ENCODE measurements at places on chromosomes 11 and 22.

DNA sequence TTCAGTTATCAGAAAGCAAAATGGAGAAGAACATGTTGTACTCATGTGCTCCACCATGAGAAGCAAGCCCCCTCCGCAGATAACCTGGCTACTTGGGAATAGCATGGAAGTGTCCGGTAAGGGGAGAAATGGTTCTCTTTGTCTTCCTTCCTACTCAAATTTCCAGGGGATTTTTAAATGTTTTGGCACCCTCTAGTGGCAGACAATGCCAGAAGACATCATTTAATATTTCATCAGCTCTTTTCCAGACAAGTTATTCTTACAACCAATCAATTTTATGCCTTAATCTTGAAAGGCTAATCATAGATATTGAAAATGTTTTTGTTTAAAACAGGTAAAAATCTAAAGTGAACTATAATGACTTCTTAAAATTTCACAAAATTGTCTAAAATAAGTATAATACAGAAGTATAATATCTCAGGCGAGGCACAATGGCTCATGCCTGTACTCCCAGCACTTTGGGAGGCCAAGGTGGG is 15.7 kb downstream of the CRTAM start:
- no peak for DNase-seq

GRCh38 chr11:31809857-31810778 is 1.0 kb downstream of the PAX6 start:
- no peak for DNase-seq

DNA sequence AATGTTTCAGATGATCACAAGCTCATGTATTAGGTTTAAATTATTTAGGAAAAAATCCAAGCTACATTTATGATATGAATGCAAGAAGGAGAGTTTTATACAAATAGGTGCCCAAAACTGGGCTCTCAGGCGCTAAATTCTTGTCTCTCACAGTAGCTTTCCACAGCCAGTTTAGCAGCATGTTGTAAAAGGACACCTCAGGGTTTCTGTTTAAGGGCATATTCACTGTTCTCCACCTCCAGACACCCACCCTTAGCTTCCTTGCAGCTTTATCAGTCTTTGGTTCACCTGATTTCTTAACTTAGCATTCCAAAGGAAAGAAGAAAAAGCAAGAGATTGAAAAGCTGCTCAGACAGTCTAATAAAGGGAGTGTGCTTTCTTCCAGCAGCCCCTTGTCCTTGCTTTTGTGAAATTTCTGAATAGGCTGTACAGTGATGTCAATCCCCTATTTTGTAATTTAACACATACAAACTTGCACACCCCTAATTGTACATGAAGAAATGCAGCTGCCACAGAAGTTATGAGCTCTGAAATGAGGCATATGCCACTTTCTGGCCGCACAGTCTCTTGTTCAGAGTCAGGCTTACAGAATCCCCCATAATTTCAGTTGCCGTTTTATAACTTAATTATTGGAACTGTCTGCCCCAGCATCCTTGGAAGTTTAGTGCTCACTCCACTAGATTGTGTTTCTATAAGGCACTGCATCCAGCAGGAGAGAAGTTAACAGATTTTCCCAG is 262.1 kb downstream of the DDX10 start:
- no peak for DNase-seq

- DNase-seq: no peak
Observed at GRCh38 chr22:49590381-49590780, 237.3 kb downstream of the BRD1 start.

- DNase-seq: no peak
Observed at GRCh38 chr22:46971099-46971763, 208.8 kb downstream of the TBC1D22A start.

DNA sequence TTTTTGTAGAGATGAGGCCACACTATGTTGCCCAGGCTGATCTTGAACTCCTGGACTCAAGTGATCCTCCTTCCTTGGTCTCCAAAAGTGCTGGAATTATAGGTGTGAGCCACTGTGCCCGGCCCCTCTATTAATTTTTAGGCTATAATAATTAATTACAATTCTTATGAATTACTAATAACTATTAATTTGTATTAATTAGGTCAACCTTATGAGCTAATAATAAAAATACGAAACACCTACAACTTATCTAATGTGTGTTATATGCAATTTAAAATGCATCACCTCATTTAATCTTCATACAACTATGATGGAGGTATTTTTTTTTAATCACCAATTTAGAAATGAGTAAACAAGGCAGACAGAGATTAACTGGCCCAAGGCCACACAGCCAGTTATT is 26.2 kb downstream of the LRP4 start:
- no peak for DNase-seq

DNA sequence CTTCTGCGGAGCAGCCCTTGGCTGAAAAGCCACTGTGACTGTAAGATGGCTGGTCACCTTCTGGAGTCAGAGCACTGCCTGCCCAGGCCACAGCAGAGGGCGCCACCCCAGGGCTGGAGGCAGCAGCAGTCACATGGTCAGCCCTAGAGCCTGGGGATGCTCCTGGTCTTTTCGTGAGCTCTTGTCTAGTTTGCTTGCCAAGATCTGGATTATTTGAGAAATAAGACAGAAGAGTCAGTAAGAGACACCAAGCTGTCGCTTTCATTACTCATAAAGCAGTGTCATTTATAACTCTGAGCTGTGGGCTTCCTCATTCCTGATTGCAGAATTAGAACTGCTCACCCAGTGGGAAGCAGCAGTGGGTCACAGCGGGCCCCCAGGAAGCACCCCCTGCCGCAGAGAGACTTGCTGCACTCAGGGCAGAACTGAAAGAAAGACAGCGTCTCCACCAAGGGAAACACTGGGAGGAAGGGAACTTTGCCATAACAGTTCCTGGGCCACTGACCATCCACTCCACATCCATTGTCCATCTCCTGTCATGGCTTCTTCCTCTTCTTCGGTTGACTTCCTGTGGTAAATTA is 56.7 kb downstream of the PPP6R2 start:
- no peak for DNase-seq

DNA sequence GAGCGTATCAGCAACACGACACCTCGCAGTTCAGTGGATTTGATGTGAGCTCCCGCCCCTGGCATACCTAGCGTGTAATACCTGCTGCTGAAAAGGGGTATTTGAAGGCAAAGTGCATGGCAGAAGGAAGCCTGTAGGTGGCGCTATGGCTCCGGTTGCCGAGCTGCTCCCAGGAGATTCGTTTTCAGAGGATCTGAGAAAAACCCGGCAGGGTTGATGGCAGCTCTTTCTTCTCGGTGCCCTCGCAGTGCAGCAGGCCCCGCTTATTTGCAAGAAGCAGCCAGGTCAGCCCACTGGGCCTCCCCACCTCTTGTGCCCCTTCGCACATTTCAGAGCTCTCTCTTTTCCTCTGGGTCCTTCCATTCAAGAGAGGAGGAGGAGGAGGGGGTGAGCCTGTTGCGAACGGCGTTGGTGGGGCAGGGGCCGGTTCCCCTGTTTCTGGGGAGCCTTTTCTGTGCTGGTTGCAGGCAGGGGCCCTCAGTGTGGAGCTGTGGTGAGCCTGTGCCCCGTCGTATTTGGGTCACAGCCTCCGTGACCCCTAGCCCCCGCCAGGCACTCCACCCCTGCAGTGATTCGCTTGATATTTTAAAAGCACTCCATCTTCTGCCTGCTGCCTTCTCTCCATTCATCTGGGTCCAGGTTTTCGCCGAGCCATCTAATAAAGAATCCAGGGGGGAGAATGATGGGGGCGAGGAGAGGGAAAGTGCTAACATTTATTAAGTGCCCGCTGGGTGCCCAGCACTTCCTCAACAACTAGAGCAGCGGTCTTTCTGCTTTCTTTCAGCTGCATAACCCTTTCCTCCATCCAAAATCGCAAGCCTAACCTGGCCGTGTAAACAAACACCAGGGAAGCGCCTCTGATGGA is 85.3 kb upstream of the SYT13 start:
- DNase-seq: no peak

- no peak for DNase-seq
Observed at GRCh38 chr11:13291800-13292199, 14.2 kb downstream of the BMAL1 start.

DNA sequence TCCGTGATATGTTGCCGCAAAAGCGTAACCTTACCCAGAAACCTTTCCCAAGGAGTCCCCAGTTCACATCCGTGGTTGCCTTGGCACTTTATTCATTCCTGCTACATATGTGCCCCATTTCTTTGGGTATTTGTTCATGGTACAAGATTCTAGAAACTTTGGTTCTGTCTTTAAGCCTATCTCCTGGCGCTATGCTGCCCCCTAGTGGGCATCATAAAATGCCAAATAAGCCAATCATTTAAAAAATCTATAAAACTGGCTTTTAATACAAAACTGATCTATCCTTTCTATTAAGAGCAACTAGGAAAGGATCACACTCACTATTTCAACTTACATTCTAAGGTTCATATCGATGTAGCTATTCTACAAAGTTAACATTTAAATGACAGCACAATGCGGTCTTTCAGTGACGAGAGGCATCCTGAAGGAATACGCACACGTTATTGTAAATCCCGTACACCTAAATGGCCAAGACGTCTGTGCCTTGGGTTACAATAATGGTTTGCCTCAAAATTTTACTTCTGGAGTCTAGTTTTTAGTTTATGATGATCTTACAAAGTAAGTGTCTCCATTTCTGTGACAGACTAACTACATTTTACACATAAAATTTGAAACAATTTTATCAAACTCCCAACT is 16.2 kb downstream of the PIWIL3 start:
- DNase-seq: no peak

- DNase-seq: no peak
Observed at GRCh38 chr22:19605508-19606331, 81.5 kb upstream of the CLDN5 start.

GRCh38 chr11:59899532-59899931 is 20.9 kb downstream of the OOSP3 start:
- DNase-seq: no peak

GRCh38 chr22:50031189-50032091 is 18.9 kb upstream of the IL17REL start:
- no peak for DNase-seq

DNA sequence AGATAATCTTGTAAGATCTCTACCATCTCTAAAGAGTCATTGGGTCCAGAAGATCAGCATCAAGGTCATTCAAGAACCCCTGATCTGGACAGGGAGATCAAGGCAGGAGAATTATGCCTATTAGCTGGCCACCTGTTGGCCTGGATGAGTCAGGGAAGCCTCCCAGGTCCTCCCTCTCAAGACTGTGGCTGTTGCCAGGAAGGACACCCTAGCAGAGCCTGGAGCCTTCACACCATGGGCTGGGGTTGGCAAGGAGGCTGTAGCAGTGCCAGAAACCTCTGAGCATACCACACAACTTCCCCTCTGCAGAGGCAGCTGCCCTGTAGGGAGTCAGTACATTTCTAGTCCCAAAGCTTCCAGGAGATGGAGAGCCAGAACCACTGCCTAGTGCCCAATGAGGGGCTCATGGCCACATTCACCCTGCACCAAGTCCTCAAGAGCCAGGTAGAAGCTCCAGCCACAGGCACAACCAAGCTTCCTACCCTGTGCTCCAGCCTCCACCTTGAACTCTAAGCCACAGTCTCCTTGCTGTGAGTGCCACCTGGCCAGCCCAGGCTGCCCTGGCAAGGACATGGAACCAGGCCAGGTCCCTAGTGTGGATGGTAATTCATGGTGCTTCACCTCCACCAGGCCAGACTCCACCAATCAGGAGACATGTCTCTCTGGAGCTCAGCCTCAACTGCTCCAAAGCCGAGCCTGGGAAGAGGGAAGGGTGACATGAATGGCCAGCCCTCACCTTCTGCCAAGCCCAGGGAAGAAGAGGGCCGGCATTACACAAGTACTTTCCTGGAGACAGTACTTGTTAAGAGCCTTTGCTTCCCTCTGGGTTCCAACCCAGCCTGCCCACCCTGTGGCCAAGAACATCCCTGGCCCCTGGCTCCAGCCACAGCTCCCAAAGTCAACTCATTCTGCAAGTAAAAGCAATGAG is 124.3 kb downstream of the BUD13 start:
- no peak for DNase-seq

GRCh38 chr22:35470903-35471321 is 69.7 kb upstream of the RASD2 start:
- no peak for DNase-seq

DNA sequence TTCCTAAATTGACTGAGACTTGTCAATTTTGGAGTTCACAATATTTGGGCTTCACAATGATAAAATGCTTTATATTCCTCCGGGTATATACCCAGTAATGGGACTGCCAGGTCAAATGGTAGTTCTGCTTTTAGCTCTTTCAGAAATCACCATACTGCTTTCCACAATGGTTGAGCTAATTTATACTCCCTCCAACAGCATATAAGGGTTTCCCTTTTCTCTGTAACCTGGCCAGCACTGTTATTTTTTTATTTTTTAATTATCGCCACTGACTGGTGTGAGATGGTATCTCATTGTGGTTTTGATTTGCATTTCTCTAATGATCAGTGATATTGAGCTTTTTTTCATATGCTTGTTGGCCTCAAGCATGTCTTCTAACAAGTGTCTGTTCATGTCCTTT is 21.8 kb downstream of the NARS2 start:
- no peak for DNase-seq

DNA sequence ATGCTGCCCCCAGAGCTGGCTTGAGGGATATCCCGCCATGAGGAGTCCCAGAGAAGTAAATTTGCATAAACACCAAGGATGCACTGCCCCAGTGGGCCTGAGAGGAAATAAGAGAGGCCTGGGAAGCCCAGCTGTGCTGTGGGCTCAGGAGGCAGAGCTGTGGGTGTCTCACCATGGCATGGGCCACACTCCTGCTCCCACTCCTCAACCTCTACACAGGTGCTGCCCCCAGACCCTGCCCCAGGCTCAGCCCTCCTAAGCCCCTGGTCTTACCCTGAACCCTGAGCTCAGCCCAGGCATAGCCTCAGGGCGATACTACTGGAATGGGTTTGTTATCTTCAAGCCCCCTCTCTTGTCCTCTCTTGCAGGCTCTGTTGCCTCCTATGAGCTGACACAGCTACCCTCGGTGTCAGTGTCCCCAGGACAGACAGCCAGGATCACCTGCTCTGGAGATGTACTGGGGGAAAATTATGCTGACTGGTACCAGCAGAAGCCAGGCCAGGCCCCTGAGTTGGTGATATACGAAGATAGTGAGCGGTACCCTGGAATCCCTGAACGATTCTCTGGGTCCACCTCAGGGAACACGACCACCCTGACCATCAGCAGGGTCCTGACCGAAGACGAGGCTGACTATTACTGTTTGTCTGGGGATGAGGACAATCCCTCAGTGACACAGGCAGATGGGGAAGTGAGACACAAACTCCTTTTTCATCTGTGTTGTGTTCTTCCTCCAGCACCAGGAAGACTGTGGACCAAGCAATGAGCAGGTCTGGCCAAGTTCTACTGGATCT is 59.9 kb downstream of the GGTLC2 start:
- no peak for DNase-seq

- no peak for DNase-seq
Observed at GRCh38 chr11:134258577-134258976, 5.2 kb downstream of the ACAD8 start.

DNA sequence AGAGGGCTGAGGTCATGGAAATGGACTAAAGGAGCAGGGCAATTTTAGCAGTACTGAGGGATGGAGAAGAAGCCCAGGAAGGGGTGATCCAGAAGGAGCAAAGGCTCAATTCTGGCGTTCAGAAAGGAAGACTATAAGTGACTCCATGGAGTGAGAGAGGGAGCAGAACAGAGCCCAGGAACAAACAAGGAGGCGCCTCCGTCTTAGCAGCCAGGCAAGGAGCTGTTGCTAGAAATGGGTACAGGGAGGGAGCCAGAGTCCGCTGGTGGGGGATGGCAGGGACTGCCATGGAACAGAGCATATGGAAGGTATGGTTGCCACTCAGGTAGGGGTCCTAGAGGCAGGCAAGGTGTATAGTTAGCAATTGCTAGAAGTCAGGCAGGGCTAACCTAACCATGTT is 20.5 kb upstream of the STK33 start:
- DNase-seq: no peak
